ENCODE measurements at places on chromosomes 11 and 22.

- no peak for DNase-seq
Observed at GRCh38 chr11:18567081-18567480, 21.5 kb downstream of the UEVLD start.

GRCh38 chr11:84532364-84532763 lies 1094.8 kb downstream of the DLG2 start:
- DNase-seq: no peak

- no peak for DNase-seq
Observed at GRCh38 chr22:30777587-30777986, 82.9 kb downstream of the OSBP2 start.

DNA sequence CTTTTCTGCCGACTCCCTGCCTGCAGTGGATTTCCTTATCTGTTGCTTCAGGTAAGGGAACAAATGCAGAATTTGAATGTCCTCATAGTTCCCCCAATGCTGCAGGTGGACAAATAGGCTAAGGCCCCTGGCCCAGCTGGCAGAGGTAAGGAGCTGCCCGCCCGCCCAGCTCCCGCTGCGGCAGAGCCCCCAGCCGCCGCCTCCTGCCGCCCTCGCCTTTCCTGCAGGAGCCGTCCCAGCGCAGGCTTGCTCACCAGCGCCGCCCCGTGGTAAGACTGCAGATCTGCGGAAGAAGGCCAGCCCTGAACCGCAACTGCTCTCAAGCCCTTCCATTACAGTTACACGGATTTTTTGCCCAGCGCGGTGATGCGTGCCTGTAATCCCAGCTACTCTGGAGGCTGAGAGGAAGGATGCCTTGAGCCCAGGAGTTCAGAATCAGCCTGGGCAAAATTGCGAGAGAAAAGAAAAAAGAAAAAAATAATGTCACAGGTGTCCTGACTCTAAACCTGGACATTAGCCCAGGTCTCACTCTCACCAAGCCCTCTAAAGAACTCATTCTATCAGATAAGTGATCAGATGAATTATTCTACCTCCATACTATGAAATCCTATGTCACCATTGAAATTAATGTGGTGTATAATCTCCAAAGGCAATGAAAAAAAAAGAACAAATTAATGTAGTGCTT lies 51.2 kb upstream of the EMID1 start:
- peak; percentile 62 for DNase-seq

GRCh38 chr11:128412847-128413791 lies 174.2 kb downstream of the ETS1 start:
- no peak for DNase-seq

- peak; percentile 35 for DNase-seq
Observed at GRCh38 chr22:25334162-25334490, 114.7 kb downstream of the CRYBB2 start.

- no peak for DNase-seq
Observed at GRCh38 chr11:92436034-92436920, 211.7 kb downstream of the FAT3 start.

DNA sequence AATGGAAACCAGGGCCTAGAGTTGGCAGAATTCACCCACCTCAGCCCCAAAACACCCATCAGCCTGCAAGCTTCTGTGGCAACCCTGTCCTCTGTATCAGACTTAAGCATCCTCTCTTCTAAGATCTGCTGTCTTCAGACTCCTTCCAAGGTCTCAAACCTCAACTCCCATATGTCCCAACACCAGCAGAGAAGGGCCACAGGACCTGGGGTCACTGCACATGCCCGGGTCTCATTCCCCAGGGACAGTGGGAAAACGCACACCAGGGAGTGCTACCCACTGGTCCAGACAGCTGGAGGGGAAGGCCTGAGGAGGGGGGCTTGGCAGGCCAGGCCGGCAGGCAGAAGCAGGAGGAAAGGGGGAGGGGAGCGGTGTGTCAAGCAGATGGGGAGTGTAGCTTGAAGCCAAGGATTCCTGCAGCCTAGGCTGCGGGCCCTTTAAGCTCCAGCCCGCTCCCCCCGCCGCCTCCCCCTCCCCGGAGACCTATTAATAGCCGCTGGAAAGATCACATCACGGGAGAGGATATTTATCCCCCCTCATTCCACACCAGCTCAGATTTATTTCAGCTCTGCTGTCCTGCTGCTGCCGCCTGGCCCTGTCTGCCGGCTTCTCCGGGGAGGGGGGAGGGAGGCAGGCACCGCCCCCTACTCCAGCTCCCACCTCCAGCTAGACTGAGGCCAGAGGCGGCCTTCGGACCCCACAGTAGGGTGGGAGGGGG lies 16.7 kb downstream of the BCL9L start:
- no peak for DNase-seq

DNA sequence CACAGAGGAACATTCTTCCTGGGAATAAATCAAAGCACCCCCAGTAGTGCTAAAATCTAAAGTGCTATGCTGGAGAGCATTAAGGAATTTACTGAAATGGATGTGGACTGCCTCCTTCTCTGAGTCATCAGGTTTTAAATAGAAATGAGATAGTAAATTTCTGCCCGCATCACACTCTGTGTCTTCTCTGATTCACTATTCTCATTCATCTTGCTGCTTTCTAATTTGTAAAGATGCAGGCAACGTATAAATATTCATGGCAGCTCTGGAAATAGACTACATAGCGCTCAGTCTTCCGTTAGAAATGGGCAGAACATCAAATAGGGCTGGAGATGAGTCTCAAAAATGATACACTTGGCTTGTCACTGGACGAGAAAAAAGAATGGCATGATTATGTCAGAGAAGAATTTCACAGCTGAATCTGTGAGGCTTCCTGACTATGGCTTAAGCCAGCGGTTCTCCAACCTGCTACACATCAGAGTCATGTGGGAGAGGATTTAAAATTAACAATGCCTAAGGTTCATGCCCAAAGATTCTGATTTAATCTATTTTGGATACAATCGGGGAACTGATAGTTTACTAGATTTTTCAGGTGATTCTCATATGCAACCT lies 178.2 kb downstream of the LRRC4C start:
- DNase-seq: no peak

- no peak for DNase-seq
Observed at GRCh38 chr22:23159291-23159630, 14.0 kb downstream of the RAB36 start.

DNA sequence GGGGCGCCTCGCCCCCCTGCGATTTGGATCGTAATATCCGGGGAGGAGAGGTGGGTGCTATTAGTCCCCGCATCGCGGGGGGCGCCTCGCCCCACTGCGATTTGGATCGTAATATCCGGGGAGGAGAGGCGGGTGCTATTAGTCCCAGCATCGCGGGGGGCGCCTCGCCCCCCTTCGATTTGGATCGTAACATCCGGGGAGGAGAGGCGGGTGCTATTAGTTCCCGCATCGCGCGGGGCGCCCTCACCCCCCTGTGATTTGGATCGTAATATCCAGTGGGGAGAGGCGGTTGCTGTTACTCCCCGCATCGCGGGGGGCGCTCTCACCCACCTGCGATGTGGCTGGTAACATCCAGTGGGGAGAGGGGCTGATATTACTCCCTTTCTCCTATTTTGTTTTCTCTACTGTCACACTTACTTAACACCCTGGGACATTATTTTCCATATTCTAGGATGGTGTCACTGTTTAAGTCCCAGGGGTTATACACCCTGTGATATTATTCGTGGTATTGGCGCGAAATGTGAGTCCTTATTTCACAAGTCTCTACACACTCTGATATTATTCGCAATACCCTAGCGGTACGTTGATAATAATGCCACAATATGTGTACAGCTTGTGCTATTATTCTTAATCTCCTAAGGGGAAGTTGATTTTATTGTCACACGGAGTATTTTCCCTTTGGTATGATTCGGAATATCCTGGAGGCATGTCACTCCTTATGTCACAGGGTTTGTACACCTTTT lies 57.8 kb upstream of the ALDH3B2 start:
- peak; percentile 23 for DNase-seq

DNA sequence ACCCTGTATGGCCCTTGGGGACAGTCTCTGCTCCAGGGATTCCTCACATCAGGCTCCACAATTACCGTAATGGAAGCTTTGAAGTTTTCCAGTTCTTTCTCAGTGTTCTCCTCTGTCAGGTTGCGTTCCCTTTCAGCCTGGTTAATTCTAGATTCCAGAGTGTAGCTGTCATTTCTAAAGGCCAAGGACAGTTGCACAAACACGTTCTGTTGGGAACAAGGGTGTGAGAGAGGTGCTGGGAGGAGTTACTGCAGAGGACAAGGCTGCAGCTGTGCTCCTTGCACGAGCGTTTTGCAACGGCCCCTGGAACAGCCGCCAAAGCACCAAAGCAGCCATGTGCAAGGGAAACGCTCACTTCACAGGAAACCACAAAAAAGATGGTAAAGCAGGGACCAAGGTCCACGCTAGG lies 35.9 kb upstream of the LYVE1 start:
- DNase-seq: no peak

DNA sequence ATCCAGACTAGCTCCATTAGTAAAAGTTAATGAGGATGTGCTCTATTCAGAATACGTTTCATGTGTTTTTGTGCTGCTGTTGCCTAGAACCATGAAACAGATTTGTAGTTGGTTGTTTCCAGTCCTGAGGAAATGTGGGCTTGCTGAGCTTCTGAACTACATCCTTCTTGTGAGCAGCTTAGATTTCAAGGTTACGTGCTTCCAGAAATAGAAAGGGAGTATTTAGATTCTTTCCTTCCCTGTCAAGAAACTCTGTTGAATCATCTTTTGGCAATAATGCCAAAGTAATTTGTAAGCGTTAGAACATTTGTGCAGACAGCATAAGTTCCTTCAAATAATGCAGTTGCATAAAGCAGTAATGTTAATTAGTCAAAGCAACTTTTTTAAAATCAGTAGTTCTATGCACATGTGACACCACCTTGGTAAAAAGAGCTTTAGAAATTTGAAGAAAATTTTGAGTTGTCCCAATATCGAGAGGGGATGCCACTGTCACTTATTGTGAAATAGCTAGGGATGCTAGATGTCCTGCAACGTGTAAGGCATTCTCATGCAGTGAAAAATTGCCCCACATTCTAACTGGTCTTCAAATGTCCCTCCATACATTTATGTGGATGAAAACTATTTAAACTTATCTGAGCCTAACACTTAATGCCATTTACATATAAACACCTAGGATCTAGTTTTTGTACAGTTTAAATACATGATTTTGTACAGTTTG lies 169.6 kb downstream of the ETS1 start:
- no peak for DNase-seq

DNA sequence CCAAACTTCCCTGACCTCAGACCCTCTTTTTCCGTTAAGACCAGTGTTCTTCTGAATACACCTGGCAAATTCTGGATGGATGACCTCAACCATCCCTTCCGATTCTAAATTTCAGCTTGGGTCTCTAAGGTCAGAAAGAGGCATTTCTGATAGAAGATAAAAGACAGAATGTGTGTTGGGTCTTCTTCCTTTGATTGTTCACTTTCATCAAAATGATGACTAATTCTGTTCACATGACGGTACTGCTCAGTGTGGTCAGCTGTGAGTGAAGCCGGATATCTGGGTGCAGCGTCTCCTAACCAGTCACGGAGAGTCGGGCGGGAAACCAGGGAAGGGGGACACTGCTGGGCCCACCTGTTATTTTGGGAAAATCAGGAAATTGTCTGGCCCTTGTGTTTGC lies 151.6 kb upstream of the NAV2 start:
- DNase-seq: no peak

- no peak for DNase-seq
Observed at GRCh38 chr11:66048547-66049323, at the start of gene GAL3ST3. GAL3ST3 (minus strand) TSS chr11:66049161; CDS start chr11:66045415, 3,746 bp downstream.
